ENCODE measurements at places on chromosomes 5 and 9.

DNA sequence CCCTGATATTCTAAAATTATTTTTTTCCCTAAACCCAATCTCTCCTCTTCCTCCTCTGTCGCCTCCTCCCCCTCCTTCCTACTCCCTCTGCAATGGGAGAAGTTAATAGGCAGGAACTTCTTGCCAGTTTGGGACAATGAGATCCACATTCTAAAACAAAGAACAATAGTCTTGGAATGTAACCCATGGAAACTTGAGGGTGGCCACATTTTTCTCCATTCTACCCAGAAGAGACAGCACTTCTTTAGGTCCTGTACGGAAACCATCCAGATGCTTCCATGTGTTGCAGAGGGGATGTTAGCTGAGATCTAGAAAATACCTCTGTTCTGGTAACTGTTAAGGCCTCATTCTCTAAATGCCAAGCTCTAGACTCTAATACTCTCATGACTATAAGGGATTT, 10.0 kb downstream of the SPARC start:
- no peak for DNase-seq

GRCh38 chr9:110825950-110826349, 157.4 kb downstream of the MUSK start:
- no peak for DNase-seq

DNA sequence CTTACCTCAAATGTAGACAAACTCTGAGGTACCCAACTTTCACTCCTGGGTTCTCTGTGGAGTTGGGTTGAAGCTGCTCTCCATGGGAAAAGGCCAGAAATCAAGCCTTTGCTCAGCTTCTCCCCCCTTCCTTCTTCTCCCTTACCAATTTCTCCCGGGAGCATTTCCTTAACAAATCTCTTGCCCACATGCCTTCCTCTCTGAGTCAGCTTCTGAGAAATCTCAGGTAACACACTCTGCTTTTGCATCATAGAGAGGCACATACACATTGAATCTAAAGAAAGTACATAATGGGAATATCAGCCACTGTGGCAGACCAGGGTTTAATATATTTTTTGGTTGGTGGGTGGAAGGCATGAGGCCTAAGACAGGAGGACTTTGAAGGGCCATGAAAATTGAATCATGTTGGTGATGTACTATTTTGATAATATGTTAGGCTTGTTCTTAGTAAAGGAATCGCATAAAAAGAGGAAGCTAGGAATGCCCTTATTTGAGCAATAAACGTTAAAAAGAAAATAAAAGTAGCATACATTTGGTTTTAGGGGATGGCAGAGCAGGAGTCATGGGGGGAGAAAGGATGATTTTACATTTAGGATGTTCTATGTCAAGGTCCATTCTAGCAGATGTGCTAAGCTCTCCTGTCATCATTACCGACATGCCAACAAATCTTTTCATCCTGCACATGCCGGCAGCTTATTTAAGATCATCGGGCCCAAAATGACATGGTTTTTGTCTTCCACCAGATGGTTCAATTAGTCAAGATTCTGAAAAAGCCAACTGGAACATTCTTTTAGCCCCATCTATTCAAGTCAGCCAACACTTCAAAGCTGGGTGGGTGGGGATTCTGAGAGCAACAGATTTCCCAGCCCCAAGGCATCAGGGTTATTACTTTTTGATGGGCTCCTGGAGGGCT, 199.5 kb upstream of the CLINT1 start:
- no peak for DNase-seq

- DNase-seq, result no peak
Measured at GRCh38 chr5:139669662-139670368, 21.7 kb downstream of the CXXC5 start.

DNA sequence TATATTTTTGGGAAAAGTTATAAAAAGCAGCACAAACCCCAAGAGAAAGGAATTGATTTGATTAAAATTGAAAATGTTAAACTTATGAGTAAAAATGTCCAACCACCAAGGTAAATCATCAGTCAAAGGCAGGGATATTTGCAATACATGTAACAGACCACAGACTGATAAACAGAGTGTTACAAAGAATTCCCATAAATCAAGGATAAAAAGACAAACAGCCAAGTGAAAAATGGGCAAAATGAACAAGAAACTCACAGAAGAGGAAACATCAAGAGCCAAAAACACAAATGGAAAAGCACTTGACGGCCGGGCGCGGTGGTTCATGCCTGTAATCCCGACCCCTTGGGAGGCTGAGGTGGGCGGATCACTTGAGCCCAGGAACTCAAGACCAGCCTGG, 81.3 kb upstream of the HRH2 start:
- no peak for DNase-seq

- no peak for DNase-seq
Measured at GRCh38 chr9:119991797-119992196, 588.2 kb downstream of the CDK5RAP2 start.

DNA sequence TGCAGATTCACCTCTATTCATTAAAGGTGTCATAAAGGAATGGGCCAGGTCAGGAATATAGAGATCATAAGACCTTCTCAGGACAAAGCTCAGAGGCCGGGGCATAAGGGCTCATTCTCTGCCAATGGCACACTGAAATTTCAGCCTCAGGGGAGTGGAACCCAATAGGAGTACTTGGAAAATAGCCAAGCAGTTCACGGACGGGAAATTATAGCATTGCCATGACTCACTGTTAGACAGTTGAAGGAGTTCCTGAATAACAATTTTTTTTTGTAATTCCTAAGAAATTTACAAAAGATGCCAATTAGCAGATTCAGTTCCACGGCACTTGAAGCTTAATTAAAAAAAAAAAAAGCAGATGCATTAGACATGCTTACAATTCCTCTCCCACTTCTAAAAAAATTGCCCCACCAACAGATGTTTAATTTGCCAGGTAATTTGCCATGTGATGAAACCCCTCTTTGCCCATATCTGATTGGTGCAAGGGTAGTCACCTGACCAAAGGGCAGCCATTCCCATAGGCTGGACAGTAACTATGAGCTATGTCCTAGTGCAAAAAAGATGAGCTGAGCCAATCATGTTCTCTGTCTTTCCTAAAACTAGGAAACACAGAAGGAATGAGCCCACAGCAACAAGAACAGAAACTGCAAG, 58.6 kb downstream of the PTCD2 start:
- no peak for DNase-seq

- DNase-seq, result no peak
Measured at GRCh38 chr9:113219186-113219936, 1.7 kb downstream of the FKBP15 start.

GRCh38 chr5:166356096-166356495, 1935.3 kb upstream of the WWC1 start:
- DNase-seq, result no peak

DNA sequence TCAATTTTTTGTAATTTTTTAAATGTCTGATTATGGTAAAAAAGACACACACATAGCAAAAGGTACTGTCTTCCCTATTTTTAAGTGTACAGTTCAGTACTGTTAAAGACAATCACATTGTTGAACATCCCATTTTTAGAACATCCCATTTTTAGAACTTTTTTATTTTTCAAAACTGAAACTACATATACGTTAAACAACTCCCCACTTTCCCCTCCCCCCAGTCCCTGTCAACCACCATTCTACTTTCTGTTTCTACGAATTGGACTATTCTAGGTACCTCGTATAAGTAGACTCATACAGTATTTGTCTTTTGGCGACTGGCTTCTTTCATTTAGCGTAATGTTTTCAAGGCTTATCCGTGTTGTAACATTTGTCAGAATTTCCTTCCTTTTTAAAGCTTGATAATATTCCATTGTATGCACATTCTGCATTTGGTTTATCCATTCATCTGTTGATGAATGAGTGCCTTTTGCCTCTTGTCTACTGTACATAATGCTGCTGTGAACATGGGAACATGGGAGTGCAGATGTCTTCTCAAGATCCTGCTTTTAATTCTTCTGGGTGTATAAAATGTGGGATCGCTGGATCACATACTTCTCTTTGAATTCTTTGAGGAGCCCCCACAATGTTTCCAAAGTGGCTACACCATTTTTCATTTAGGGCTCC, 154.0 kb downstream of the PIK3R1 start:
- no peak for DNase-seq

DNA sequence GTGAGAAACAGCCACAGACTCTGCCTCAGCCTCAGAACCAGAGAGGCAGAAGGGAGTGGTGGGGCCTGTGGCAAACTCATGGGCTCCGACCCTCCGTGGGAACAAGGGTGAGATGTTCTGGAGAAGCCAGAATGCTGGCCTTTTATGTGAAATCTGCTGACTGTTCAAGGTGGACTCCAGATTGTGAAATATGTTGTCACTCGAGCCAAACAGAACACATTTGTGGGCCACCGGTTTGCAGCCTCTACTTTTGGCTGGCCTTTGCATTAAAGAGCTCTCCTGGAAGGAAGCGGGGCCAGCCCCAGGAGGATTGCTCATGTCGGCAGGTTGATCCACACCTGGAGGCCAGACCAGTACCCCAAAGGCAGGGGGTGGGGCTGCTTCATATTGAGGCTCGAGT, 62.4 kb downstream of the ERGIC1 start:
- no peak for DNase-seq

DNA sequence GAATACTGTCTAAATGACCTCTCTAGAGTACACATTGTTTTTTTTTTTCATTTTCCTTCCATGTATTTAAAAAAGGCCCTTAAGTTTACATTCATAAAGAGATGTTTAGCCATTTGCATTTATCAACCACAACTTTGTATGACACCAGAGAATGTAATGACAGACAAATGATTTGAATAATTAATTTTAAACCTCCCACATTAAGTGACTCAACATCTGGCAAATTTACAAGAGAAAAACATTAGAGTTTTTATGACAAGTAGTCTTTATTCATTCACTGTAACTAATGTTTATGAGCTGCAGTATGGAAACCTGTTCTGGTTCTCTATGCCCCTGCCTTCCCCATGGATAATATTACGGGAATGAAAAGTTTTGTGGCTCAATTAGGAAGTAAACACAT, 1093.8 kb upstream of the CDH9 start:
- DNase-seq, result no peak

DNA sequence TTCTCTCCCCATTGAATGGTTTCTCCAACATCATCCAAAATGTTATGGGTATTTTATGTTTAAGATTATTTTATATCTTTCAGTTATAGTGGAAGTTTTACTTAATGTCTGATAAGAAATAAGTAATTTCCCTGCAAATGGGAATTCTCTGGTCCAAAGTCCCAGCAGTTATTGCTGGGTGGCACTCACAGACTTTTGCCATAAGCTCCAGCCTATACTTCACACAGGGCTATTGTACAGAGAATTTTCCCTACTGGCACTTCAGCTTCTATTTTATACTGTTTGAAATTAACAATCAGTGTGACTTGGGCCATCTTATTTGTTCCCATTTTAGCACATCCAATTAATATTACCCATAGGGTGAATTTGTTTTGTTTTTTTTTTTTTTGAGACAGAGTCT, 32.9 kb downstream of the CD14 start:
- DNase-seq, result no peak

GRCh38 chr9:99000476-99001395, 57.0 kb downstream of the COL15A1 start:
- DNase-seq, result peak; percentile 42

DNA sequence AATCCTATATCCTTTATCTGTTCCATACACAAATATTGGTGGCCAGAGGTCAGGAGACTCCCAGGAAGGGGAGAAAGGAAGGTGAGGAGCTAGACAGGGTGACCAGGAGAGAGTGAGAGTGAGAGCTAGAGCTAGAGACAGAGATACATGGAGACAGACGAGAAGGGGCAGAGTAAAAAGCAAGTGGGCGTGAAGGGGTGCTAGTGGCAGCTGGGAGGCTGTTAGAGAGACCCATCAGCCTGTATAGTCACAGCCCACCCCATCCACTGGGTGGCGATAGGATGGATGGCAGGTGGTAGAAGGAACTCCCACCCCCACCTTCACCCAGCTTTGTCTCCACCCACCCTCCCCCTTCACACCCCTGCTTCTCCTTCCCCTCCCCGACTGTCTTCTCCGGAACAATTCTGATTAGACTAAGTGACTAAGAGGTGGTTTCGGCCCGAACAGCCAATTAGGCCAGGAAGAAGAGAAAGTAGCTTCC, 32.8 kb downstream of the PCDH1 start:
- DNase-seq, result no peak

- DNase-seq, result no peak
Measured at GRCh38 chr9:116504893-116505480, 182.1 kb upstream of the TRIM32 start.
